Stimulated activated CD4-positive, alpha-beta T cell treated with anti-CD3 and anti-CD28 coated beads, Interleukin-4, amount 100 ng/mL, for 4 hours (primary cell): ENCODE measurements at places on chromosomes 3 and 15.

GRCh38 chr3:178584722-178585380 lies 48.6 kb downstream of the KCNMB2 start:
- no peak for DNase-seq

DNA sequence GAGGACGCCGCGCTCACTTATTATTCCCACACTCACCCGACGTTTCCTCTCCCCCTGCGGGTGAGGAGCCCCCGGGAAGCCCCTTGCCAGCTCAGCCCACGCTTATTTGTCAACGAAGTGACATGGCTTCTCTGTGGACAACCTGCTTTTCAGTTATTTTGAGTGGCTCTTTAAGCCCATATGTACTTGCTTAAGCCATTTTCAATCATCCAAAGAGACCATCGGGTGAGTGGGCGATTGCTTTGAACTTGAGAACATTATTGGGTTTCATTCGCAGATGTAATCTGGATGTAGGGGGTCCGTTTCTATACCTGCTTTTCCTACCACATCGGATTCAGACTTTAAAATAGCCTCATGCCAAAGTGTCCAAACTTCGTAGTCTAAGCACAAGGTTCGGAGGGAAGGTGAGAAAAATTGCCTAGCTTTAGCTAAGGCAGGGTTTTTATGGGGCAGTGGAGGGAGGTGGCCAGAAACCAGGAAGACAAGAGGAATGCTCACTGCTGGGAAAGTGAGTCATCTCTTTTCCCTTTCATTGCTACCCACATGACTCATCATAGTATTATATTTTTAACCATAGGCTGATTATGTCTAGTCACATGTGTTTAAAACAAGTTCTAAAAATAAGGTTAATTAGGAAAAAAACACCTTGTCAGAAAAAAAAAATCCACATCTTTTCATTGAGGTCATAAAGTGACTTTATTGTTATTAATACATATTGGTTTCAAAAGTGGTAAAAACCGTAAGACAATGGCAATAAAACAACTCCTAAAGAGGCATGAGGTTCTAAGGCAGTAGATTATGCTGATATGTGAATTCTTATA lies 773.1 kb upstream of the NR2F2 start:
- no peak for DNase-seq

- DNase-seq = no peak
Observed at GRCh38 chr3:18011387-18011786, 269.0 kb upstream of the TBC1D5 start.

- no peak for DNase-seq
Observed at GRCh38 chr3:65484964-65485363, 553.8 kb downstream of the MAGI1 start.

DNA sequence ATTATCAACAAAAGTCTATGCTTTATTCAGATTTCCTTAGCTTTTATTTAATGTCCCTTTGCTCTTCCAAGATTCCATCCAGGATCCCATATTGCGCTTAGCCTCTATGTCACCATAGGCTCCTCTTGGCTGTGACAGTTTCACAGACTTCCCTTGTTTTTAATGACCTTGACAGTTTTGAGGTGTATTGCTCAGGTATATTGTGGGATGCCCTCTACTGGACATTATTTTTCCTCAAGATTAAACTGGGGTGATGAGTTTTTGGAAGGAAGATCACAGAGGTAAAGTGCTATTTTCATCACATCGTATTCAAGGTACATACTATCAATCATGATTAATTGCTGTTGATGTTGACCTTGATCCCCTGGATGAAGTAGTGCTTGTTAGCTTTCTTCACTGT lies 99.1 kb upstream of the SMAD3 start:
- no peak for DNase-seq

DNA sequence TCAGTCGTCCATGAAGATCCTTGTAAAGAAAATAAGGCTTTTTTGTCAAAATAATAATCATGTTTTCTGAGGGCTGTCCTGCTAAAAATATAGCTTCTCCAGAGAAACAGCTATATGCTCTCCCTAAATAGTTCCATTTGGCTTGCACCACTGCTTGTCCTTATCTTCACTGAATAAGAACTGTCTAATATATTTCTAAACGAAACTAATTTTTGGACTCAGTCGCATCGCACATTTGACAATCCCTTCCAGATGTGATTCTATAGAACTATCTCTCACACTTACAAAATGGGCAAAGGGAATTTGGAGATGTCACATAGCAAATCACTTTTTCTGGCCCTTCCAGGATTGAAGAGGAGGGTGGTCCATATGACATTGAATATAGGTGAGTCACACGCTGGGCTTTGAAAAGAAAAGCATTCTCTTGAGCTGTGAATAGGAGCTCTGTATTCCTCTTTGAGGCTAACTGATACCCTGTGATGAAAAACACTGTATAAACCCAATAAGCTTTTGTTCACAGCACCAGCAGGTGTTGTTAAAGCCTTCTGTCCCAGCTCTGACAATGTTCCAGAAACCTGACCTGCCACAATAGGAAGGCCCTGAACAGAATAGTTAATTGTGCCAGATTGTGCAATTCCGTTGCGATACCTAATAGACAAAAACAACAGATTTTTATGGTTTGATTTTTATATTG lies 1144.2 kb downstream of the ROBO2 start:
- DNase-seq = no peak

- no peak for DNase-seq
Observed at GRCh38 chr15:25775317-25775912, 87.7 kb downstream of the ATP10A start.

DNA sequence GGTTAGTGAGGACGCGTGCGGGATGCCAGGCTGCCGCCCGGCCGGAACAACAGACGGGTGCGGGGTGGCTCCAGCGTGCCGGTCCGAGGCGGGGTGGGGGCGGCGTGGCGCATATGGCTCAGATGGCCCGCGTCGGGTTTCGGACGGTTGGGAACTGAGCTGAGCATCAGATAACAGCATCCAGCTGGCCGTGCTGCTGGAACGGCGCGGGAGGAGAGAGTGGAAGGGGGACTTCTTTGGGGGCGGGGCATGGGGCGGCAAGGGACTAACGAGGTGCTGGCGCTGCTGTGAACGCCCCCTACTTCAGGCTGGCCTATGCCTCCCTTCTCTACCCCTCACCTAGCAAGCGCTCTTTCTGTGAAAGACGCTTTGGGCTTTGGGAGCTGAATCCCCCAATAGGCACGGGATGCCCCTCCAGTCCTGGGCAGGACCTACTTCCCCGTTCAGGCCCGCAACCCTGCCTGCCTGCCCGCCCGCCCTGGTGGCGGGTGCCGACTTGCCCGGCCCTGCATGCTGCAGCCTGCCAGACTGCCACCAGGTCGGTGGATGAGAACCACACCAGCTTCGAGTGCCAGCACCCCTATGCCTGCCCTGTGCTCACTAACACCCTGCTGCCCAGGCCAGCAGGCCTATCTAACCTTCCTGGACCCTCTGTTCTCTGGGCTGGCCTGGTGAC lies 542 bp downstream of the INKA1 start:
- DNase-seq = peak; percentile 19
